ENCODE measurements at places on chromosomes 2 and 18. TPM values are rescaled to one million over a fixed set of nuclear protein-coding genes. Genes with fewer than 3 reads are reported as not detected.

Gene CNGA3
- total RNA-seq = not detected

Gene SGPP2
- total RNA-seq = not detected

Gene GPR55
- total RNA-seq = 0.04 TPM

Gene FHOD3
- 2.1 TPM for total RNA-seq

Gene CIB4
- not detected for total RNA-seq

Gene LYPD1
- total RNA-seq = 7.3 TPM

Gene GKN2
- total RNA-seq = not detected

Gene CD226
- not detected for total RNA-seq

Gene SERPINB10
- not detected for total RNA-seq

Gene LMAN1
- 75.2 TPM for total RNA-seq

Gene PTPRM
- total RNA-seq = 14.4 TPM

Gene TTN
- total RNA-seq = 0.80 TPM

Gene PSD4
- 1.5 TPM for total RNA-seq

Gene SERPINB2
- total RNA-seq = not detected

Gene STK11IP
- 26.6 TPM for total RNA-seq

Gene ANKRD53
- not detected for total RNA-seq

Gene IL1R2
- total RNA-seq = 0.17 TPM

Gene SERPINB3
- total RNA-seq = not detected

Gene CFAP65
- not detected for total RNA-seq

Gene BOK
- total RNA-seq = 61.6 TPM

Gene PRSS56
- not detected for total RNA-seq

Gene LYG1
- 0.22 TPM for total RNA-seq

Gene NEU2
- total RNA-seq = not detected

Gene UGT1A5
- not detected for total RNA-seq

Gene FOXI3
- 1.7 TPM for total RNA-seq

Gene CEBPZ
- 74.2 TPM for total RNA-seq

Gene EFHD1
- 3.8 TPM for total RNA-seq

Gene CSRNP3
- 4.3 TPM for total RNA-seq

Gene CD302
- total RNA-seq = 0.33 TPM

All from H7 (cell line).